ENCODE measurements at places on chromosomes 5 and 9.

- DNase-seq, result no peak
Observed at GRCh38 chr5:75277463-75277862, 40.8 kb upstream of the ANKRD31 start.

DNA sequence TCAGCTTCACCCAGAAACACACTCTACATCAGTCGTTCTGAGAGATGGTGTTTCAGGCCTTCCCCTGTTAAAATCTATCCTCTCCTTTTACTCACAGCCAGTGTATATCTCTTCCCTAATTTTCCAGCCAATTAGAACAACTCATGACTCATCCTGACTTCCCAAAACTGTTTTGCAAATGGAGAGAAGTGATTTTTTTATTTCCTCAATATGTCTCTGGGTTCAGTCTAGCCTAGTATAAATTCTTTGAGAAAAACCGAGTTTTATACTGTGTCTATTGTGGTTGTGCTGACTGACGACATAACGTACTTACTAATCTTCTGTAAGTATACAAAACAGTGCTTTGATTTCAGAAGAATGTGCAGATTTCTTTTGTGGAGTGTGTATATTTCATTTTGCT, 28.4 kb upstream of the CAST start:
- no peak for DNase-seq

DNA sequence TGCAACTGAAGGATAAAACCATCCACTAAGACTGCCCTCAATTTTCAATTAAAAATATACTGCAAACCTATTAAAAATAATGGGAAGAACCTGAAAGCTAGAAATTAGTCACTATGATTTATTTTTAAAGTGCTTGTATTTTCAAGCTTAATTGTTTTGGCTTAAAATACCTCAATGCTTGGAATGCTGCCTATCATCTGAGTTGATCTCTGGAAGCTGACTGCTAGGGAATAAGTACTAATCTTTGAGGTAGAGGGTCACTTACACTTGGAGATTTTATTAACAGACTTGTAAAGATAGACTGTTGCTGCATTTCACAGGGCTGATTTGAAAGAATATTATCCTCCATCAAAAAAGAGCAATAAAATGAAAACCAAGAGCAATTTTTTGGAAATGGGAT, 6.2 kb downstream of the PCSK1 start:
- no peak for DNase-seq

GRCh38 chr5:81417052-81417451, 23.1 kb upstream of the ACOT12 start:
- no peak for DNase-seq

- peak; percentile 42 for DNase-seq
Observed at GRCh38 chr5:34657988-34658387, 1.9 kb downstream of the RAI14 start.

DNA sequence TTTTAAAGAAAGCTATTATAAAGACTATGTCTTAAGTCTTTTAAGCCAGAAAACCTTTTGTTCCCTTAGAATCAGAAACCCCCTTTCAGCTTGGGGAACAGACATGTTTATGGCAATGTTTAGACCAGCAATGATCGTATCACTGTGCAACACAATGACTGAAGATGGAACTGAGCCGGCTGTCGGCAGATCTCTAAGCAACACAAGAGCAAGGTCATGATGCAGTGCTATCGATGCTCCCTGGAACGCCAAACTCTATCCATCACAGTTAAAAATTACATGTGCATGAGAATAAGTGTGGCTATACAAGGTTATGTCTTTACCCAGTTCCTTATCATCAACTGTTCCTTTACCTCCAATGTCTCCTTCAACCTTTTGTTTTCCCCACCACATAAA, 1.8 kb upstream of the RNF44 start:
- no peak for DNase-seq

DNA sequence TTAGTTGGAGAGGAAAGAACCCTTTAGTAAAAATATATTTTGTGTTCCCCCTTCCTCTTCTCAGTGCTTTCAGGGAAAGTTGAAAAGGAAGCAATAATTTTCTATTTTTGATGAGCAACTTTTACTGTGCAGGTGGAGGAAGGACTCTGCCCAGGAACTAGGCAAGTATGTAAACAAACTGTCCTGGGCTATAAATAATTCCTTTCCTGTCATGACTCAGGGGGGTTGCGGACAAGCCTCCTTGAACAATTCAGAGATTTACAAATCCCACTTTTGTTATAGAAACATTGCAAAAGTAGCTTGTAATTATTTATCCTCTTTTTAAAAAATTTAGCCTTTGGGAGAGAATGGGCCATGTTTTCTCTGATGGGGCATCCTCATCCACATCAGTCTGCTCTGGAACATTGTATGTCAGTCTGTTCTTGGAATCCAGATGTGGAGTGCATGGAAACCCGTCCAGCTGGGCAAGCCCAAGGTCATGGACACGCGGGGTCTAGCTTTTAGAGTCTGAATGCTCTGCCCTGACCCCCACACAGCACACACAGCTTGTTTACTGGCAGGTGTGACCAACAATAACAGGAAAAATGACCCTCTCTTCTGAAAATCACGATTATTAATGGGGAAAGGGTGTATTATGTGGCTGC, 127.6 kb downstream of the GADD45G start:
- no peak for DNase-seq

DNA sequence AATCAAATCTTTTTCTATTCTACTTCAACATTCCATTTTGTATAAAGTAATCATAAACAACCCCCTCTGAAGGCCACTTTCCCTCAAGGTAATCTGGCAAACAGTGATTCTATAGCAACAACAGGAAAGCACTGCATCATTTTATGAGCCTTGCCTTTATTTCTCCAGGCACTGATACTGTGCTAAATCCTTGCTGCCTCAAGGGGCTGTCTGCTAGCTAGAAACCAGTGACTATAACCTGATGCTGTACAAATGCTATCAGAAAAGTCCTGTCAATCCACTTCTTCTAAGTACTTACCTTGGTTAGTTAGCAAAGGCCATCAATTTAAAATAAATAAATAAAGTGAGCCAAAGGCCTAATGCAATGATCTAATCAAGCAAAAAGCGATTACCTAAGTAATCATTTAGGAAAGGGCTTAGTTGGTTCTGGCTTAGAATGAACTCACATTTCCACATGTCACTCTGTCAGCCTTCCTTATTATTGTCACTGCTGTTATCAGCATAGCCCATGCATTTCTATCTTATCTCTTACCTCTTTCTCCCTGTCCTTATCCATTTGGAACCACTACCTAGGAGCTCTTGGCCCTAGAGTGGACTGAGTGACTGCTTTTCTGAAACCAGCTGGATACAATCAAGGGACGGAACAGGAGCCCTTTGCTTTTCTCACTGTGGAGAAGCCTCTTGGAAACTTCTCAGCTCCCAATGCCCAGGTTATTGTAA, 246.1 kb upstream of the MEF2C start:
- DNase-seq, result no peak
